GM10248 (cell line): ENCODE measurements at places on chromosomes 2 and 18.

- peak; percentile 24 for DNase-seq
These were observed 53.1 kb upstream of the ATP5MC3 start for GRCh38 chr2:175234650-175235049.

DNA sequence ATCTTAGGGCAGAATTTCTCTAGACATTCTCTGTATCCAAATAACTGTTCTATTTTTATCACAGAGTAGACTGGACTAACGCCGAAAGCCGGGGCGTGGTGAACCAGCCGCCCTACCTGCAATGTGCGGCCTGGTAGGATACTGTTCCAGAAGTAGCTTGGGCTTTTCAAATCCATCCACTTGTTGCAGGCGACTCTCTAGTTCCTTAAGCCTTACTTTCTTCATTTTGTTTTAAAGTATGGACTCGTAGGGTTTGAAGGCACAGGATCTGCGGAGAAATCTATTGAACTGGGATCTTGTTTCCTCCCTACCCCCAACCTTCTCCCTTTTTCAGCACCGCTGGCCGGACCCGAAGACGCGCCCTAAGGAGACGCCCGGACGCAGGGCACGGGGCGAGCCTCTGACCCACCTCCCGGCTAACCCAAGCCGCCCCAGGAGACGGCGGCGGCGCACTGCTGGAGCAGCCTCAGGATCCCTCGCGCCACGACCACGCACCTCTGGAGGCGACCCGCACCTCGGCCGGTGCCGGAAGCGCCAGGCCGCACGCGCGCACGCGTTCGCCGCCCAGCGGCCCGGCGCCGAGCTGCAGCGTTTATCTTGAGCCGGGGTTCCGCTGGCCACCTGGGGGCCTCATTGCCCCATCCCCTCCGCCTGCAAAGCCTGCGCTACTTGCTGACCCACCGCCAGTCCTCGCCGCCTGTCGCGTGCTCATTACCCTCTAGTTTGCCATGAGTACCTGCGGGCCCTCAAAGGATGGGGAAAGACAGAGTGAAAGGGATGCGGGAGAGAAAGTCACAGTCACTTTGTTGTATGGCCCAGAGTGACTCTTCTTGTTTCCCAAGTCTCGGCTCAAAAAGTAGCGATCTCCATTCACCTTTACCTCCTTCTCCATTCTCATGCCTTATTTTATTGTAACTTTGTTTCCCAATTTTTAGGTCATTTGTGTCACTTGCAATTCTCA lies at the start of gene METTL5:
Gene METTL5 (minus strand): TSS at position 533 of the 961 bp plus-strand sequence. CDS start 308 bp downstream, at position 225.
- peak; percentile 88 for DNase-seq

GRCh38 chr2:231332872-231333500 lies 62.5 kb upstream of the B3GNT7 start:
- DNase-seq, result no peak

- DNase-seq, result no peak
These were observed 166.0 kb downstream of the NCK2 start for GRCh38 chr2:105910497-105911238.
